ENCODE measurements at places on chromosomes 11 and 22. TPM values are rescaled to one million over a fixed set of nuclear protein-coding genes. Genes with fewer than 3 reads are reported as not detected.

Gene INPP5J
- total RNA-seq = 0.28 TPM

Gene C11orf86
- not detected for total RNA-seq

Gene MYO7A
- total RNA-seq = not detected

Gene BTG4
- total RNA-seq = not detected

Gene CLCF1
- total RNA-seq = 5.6 TPM

Gene API5
- 59.9 TPM for total RNA-seq

Gene MRGPRX4
- under 0.01 TPM for total RNA-seq

Gene TMEM121B
- total RNA-seq = under 0.01 TPM

Gene NPAS4
- under 0.01 TPM for total RNA-seq

Gene EIF3F
- total RNA-seq = 308 TPM

Gene NPTXR
- total RNA-seq = 0.28 TPM

Gene OR4X2
- not detected for total RNA-seq

Gene NOX4
- total RNA-seq = 10.8 TPM

Gene IGLL1
- not detected for total RNA-seq

Gene GAL3ST3
- total RNA-seq = not detected

Gene OR2AT4
- total RNA-seq = not detected

Gene KCNJ11
- total RNA-seq = not detected

Gene SYT12
- 0.56 TPM for total RNA-seq

Gene CTR9
- 37.1 TPM for total RNA-seq

Gene NLRP14
- total RNA-seq = under 0.01 TPM

Gene SF3B2
- total RNA-seq = 164 TPM

Gene RCOR2
- total RNA-seq = 0.56 TPM

Gene BCR
- total RNA-seq = 30.8 TPM

Gene MYBPC3
- not detected for total RNA-seq

Gene HEPHL1
- under 0.01 TPM for total RNA-seq

Gene OR52E8
- total RNA-seq = not detected

Gene TMEM191C
- total RNA-seq = 0.28 TPM

Gene GRIK4
- total RNA-seq = 0.18 TPM

Gene THY1
- 703 TPM for total RNA-seq

Gene BUD13
- 14.0 TPM for total RNA-seq

Gene CDC42EP1
- 6.1 TPM for total RNA-seq

Gene KCTD14
- total RNA-seq = 0.83 TPM

Gene FADS1
- total RNA-seq = 16.9 TPM

Gene RAB3IL1
- total RNA-seq = 0.72 TPM

Gene GRAP2
- not detected for total RNA-seq

Gene ACR
- not detected for total RNA-seq

Gene FXYD2
- not detected for total RNA-seq

Gene KCNQ1
- not detected for total RNA-seq

Gene TRPC6
- 3.1 TPM for total RNA-seq

Gene TEAD1
- total RNA-seq = 69.2 TPM

Gene SLC25A18
- total RNA-seq = not detected

Gene TEX12
- total RNA-seq = not detected

Gene MIOX
- not detected for total RNA-seq

Measured in IMR-90 (cell line).